ENCODE measurements at places on chromosomes 2 and 18.

DNA sequence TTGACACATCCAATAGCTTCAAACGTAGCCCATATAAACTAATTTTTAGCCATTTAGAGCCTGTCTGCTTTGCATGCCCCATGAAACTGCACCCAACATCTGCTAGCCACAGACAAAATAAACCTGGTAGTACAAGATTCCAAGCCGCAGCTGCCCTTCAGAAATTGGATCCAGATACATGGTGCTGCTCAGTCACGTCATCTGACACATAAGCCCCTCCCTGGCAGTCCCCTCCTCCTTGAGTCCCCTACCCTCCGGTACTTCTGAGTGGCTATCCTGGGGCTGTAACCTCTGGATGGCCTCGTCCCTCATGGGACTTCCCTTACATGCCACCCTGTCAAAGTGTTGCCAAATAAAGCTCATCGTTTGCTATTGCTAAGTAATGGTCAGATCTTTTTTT, 33.8 kb downstream of the PROC start:
- DNase-seq: no peak

DNA sequence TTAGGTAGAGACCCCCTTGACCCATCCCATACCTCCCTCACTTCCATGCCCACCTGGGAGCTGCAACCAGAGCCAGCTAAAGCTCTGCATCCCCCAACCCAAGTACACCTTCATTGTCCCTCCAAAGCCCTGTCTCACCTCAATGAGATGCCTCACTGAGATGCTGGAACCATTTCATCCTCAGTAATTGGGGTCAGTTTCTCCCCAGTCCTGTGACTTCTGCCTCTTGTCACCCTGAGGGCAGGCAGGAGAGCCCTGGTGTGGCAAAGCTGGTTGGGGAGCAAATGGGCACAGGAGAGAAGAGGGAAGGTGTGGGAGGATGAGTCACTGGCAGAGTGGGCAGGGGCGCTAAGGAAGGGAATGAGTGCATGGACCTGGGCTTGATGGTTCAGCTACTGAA, 27.9 kb upstream of the NT5DC4 start:
- no peak for DNase-seq

DNA sequence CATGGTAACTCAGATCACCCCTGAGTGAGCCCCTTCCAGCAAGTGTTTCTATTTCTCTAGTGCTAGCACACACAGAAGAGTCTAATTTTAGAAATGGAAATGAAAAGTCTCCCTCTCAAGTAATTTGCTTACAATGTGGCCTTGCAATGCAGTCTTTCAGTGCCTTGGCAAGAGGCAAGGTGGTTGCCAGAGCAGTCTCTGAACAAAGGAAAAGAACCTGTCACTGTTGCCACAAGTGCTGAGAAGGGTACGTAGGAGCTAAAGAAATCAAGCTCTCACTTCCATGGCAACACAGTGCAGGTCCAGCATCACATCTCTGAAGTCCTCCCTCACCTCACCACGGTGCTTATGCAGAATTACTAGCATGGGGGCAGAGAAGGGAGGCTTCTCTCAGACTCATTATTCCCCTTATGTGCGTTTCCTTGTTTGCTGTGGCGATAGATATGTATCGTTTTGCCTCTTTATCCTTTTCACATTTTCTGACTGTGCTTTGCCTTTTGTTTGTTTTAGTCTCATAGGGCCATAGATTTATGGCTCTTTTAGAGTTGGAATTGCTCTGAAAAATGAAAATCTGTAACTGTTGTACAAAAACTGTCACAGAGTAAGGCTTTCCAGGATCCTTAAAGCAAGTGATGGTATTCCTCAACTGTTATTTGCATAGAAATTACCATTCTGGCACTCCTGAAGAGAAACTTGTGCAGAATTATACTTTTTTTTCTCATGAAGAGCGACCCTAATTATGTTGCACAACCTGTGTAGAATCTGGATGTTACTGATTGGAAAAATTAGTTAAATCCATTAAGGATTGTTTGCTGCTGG, 164.8 kb downstream of the CCDC85A start:
- no peak for DNase-seq

GRCh38 chr2:219272995-219273394, 6.2 kb upstream of the DNAJB2 start:
- DNase-seq: no peak

DNA sequence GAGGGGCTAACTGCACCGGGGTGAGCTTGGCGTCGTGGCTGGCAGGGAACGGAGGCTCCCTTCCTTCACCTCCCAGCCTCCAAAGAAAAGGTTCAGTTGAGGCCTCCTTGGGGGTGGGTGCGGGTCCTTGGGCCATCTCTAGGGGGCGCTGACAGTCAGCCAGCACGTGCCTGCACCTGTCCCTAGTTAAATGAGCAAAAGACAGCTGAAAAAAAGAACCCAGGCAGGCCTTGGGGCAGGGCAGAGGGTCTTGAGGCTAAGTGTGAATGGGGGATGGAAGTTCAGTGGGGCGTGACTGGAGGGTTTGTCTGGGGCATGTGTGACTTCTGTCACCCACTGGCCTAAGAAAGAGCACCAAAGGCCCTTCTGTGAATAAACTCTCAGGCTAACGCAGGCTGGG, 56.4 kb downstream of the ZFP36L2 start:
- no peak for DNase-seq

GRCh38 chr18:22604390-22604985, 186.8 kb upstream of the CTAGE1 start:
- no peak for DNase-seq
